Vagina (tissue), 2 donors: ENCODE measurements at places on chromosomes 11 and 22. TPM values are rescaled to one million over a fixed set of nuclear protein-coding genes. Genes with fewer than 3 reads are reported as not detected.

DNA sequence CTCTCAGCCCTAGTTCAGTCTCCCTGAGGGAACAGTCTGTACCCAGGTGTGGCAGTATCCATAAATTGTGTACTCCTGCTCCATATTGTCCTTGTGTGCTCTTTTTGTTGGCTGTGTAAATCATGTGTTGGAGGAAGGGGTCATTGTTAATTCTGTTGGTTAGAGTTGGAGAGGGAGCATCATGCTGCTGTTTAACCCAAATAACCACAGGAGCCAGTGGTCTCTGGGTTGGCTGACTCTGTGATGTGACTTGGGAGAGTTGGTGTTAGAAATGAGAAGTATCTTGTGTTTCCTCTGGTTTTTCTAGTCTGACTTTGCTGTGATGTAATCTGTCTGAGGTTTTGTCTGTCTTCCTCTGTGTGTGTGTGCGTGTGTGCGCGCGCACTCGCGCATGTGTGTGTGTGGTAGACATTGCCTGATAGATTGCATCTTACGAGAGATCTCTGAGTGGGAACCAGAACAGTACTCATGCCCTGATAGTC, 30.5 kb downstream of the CTNND1 start:
- DNase-seq, result no peak

The INS gene
- not detected for total RNA-seq

The RAB3IL1 gene
- 32.2 TPM for total RNA-seq

GRCh38 chr11:64144587-64145472, 21.1 kb downstream of the MACROD1 start:
- no peak for DNase-seq

DNA sequence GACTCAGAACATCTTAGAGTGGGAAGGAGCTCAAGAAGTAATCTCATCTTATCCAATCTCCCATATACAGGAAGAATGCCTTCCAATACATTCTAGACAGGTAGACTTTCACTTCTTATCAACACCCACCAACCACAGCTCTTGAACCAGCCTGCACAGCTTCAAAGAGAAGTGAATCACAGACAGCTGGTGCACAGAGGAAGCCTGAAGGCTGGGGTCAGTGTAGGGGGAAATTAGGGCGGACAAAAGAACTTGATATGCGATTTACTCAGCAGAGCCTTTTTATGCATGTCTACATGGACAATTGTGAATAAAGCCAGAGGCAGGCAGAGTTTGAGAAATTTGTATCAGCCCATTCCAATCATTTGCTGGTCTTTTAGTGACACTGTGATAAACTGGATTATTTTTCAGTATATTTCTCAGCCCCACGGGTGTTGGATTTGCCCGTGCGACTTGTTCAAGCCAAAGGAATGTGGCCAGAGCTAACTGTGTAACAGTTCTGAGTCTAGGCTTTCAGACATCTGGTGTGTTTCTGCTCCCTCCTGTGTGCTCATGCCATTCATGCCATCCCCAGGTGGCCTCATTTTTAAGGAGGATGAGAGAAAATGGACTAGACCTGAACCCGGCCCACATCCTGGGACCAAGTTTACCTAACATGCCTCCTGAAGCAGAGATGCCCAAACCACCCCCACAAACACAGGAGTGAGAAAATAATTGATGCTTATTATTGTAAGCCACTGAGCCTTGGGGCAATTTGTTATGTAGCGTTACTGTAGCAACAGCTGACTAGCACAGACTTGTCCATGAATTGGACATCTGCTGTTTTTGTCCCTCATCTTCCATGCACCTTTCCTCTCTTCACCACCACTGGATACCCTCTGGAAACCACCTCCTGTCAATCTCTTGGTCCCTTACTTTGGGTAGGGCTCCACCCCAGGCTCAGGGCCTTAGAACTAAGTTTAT, 137.5 kb upstream of the HSD17B12 start:
- DNase-seq, result no peak

DNA sequence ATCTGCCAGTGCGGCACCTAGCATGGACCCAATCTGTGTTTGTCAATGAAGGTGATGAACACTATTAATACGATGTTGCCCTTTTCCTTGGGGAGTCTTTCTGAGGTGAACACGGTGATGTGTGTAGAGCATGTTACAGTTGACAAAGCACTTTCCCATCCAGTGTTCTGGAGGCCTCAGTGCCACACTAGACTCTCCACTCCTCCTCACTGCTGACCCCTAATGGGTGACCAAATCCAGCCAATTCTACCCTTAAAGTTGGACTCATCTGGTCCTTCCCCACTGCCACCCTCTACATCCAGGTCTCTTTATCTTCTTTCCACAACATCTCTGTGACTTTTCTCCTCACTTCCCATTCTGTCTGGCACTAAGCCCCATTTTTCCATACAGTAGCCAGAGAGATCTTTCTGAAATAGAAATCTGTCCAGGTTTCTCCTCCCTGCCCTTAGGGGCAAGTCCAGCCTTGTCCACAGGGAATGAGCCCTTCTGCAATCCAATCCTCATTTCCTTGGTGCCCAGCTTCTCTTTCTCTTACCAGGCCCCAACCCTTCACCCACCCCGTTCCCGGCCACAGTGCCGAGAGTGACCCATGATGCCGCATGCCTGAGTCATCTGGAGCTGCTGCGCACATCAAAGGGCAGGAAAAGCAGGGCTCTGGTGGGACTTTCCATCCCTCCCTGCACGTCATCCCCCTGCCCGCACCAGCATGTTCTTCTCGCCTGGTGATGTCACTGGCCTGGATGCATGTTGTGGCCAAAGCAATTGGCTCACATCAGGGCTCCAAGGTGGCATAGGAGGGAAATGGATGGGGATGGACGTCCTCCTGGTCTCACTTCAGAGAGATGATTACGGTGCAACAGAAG, 64.2 kb downstream of the RASSF10 start:
- no peak for DNase-seq

The LRRC10B gene
- total RNA-seq, result 0.74 TPM

GRCh38 chr22:32991353-32992101, 66.7 kb downstream of the SYN3 start:
- no peak for DNase-seq

GRCh38 chr11:118086913-118087768, at the start of gene SMIM35:
Gene SMIM35 (minus strand): TSS chr11:118086963. CDS start chr11:118086757, 206 bp downstream.
- DNase-seq, result no peak

GRCh38 chr11:84580428-84580827, 1046.7 kb downstream of the DLG2 start:
- DNase-seq, result no peak

DNA sequence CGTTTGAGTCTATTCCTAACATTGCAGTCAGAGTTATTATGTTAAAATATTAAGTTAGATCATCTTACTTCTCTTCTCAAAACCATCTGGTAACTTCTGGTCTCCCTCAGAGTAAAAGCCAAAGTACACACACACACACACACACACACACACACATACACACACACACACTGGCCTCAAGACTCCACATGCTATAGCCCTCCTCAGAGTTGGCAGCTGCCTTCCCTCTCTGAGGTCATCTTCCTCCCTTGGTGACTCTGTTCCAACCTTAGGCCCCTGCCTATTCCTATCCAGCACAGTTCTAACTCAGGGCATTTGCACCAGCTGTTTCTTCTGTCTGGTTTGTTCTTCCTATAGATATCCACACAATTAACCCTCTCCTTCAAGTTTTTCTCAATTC, 272.0 kb upstream of the SESN3 start:
- no peak for DNase-seq

DNA sequence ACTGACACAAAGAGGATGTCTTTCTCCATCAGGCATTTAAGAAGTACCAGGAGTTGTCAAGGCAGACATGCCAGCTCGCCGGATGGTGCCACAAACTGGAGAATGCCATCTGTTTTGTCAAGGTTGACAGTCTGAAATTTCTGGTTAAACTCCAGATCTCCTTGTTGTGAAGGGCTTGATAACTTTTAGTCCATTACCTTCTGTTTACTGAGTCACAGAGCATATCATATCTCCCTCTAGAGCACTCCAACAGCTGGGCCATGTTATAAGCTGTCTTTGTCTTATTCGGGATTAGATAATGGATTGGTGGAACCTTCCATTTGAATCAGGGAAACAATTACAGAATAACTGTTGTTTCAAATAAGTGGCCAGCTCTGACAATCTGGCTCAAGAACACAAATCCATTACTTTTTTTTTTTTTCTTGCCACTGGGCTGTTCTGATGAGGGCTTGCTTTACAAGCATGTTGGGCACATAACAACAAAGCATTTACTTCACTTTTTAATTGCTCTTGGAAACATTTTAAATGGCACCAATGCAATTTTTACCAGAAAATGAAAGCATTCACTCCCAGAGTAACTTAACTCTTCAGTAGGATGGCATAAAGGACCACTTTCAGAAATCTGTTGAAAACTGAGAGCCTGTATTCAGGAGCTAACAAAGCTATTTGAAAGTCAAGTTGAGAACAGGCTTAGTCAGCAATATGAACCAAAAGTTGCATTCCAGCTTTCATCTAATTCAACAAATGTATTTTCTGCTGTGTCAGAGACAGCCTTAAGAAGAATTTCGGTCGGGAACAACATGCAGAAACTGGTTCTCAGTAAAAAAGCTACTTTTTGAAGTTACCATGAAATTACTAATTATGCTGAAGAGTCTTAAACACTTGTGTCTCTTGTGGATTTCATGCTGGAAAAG, 227.6 kb upstream of the PITPNB start:
- DNase-seq, result no peak

The THY1 gene
- total RNA-seq, result 48.9 TPM

DNA sequence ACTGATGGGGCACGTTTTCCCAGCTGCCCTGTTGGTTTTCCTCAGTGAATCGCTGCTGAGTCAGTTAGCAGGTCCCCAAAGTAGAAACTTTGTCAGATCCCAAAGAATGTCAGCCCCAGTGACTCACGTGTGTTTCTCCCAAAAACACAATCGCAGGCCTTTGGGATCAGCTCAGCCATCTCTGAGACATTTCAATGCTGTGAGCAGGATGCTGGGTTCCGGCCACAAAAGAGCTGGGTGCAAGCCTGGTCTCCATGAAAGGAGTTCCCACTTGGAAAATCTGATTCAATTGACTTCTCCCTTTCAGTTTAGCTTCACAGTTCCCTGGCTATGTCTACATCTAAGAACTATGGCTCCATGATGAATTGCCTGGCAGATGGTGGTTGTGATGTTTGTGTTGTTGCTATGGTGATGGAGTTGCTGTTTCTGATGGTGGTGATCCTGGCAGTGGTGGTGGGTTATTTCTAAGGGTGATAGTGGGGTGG, 28.0 kb downstream of the MYEOV start:
- DNase-seq, result no peak

- no peak for DNase-seq
These were observed 83.9 kb downstream of the NCAM1 start for GRCh38 chr11:113045146-113045545.

The PHOX2A gene
- 3.4 TPM for total RNA-seq

DNA sequence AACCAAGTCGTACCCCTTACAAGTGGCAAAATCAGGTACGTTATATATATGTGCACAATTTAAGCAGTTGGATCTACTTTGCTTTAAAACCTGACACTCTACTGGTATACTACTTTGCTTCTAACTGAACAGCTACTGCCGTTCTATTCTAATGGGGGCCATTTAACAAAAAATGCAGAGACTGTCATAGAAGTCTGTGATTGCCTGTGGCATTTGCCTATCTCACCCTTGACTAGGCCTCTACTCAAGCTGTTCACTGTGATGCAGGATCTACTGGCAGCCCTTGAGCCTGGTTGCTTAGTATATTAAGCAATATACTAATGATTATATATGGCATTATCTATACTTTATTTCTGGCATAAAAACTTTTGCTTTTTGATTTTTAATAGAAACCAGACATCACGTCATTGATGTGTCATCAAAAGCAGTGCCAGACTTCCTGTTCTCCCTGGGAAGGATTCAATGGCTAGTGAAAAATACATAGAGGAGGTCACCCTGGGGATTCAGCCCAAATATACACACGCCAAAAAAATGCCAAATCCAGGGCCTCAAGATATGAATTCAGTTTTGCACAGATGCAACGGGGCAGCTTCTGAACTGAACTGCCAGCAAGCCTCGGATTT, 40.0 kb upstream of the FIBIN start:
- DNase-seq, result no peak

The ANKK1 gene
- total RNA-seq, result 1.5 TPM

DNA sequence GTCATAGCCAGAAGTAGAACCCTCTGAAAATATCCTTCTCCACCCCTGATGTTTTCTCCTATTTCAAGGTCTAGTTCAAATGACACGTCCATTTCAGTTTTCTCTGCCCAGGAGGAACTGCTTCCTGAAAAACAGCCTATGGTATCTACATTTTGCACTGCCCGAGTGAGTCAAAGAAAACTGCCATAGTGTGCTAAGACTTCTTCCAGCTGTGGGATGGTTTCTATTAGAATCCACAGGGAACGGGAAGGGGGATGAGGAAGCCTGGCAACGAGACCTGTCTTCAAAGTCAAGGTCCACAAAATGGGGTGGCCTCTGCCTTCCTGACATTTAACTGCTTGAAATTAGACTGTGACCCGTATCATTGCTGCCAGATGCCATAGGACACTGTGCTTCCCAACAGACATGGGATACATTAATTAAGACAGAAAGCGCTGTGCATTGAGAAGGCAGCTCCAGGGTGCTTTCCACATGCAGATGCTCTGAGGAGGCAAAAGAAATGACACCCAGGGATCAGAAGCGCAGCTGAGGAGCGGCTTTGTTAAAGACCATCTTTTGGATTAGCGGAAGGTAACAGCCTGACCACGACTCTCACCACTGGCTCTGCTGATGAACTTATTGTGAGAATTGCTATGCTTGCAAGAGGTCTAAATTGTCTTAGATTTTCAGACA, 39.4 kb upstream of the NUP50 start:
- peak; percentile 32 for DNase-seq

The PHLDA2 gene
- total RNA-seq, result 43.5 TPM

The SNX32 gene
- 1.5 TPM for total RNA-seq

GRCh38 chr22:47547239-47547661, 784.8 kb downstream of the TBC1D22A start:
- peak; percentile 77 for DNase-seq

The PANX3 gene
- not detected for total RNA-seq

GRCh38 chr11:102528618-102529017, 1.9 kb downstream of the MMP7 start:
- no peak for DNase-seq

DNA sequence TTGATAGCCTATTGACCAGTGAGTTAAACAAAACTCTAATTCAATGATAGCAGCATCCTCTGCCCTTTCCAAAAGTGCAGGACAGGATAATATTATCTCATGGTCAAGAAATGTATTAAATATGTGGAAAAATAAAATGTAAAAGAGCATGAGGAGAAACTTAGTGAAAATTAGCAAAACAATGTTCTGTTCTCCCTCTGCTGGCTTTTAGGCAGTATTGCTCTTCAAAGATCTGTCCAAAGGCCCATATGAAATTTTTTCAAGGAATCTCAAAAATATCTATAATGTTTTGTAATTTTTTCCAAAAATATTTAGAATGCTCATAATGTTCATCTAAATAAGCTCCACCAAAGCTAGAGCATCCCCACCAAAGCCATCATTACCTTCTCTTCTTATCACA, 8.3 kb upstream of the ARL14EP start:
- DNase-seq, result no peak
